Effector CD8-positive, alpha-beta T cell (primary cell): ENCODE measurements at places on chromosomes 12 and 14.

GRCh38 chr14:77864085-77864484 is 64.2 kb downstream of the ADCK1 start:
- no peak for DNase-seq

- no peak for DNase-seq
These were observed 29.3 kb downstream of the SLC7A8 start for GRCh38 chr14:23153851-23154796.

DNA sequence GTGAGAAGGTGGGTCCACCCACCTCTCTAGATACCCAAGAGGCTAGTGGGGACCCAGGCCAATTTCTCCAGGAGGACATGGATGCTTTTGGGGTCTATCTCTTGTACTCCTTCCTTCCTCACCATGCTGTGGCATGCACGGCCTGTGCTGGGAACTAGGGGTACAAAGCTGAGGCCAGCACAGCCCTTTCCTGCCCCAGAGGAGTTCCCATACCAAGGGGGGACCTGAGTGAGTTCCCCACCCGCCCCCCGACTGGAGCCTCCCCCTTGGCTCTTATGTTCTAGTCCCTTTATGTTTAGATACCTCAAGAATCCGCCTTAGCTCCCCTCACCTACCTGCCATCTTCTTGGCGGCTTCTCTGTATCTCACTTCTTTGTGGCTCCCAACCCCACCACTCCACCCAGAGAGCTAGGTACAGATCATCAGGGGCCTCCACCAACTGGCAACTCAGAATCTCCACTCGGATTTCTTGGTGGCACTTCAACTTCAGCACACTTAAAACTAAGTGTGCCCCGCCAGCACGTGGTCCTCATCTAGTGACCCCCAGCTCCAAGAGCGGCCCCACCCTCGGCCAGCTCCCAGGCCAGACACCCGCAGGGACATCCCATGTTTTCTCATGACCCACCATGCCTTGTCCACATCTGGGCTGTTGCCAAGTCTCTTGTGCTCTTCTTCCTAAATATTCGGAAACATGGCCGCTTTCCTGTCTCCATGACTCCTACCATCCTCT is 115.2 kb upstream of the RTL1 start:
- DNase-seq = no peak

DNA sequence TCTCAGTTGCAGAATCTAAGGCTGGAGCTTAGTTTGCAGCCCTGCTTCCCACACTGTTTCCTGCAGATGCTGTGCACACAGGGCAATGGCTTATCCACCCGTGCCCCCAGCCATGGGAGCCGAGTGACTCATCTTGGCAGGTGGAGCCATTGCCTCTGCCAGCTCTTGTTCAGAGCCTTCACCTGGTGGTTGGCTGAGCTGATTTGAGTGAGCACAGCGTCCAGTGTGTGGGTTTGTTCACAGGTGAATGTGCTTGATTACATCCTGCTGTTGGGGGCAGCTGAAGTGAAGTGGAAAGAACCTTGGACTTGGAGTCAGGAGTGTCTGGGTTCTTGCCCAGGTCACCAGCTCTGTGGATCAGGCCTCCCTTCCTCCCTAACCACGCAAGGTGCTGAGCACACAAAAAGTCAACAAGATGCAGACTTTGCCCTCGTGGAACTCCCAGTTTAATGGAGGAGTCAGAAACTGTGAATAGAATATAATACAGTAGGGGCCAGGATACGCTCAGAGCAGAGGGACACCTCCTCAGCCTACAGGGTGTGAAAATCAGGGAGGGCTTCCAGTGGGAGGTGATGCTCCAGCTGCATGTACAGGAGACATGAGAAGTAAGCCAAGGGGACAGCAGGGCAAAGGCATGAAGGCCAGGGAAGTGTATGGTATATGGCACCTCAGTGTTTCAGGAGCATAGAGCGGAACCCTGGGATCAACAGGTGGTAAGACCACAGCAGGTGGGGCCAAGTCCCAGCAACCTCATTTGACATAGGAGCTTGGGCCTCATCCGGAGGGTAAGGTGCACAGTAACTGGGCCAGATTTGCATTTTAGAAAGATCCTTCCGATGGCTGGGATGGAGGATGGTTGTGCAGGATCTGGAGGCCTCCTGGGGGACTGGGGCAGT is 22.8 kb downstream of the JDP2 start:
- DNase-seq = no peak

GRCh38 chr12:132056320-132056719 is 87.8 kb downstream of the DDX51 start:
- DNase-seq = no peak

DNA sequence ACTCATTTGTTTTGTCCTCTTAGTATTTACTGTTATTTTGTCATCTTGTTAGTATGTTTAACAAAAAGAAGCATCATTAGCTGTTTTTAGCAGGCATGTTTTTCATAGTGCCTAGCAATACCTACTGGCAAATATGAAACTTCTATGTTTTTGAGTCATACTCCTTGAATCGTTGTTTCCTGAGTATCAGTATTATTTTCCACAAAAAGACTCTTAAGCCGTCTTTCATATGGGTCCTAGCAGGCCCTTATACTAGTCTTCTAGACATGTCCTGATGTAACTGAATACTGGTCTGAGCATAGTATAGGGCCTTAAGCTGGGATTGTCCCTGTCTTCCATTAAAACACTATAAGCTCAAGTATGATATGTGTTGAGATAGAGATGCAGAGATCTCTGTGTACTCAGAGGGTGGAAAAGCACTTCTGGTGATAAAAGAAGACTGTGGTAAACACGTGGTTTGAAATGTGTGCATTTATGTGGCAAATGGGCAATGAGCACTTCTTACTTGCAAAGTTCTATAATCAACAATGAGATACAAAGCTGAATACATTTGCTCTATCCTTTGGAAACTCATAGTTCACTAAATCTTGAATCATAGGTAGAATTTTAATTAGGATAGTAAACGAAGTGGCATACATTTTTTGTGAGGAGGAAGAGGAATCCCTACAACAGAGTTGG is 348.8 kb downstream of the PDZRN4 start:
- DNase-seq = no peak

DNA sequence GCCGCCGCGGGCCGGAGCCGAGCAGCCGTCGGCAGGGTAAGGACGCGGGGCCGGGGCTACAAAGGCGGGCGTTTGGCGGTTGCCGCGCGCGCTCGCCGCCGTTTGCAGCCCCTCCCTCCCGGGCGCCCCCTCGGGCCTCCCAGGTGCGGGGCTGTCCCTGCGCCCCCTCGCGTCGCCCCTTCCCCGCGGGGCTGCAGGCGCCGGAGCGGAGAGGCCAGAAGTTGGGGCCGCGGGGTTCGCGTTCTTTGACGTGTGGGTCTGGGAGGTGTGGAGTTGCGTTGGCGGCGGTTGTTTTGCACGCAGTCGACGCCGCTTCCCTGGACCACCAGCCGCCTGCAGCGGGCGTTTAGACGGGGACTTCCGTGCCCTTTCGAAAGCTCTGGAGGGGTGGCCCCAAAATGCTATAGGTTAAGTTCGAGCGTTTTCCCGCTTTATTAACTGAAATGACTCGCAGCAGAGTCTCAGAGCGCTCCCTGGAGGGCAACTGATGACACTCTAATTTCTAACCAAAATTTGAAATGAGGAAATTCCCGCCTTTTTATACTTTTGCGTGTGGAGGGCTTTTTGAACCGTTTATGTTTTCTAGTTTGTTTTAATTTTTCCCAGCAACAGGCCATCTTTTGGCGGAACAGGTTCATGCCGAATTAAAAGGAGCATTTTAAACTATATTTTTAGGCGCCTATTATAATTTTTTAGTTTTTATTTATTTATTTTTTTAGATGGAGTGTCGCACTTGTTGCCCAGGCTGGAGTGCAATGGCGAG is 902 bp downstream of the TMPO start:
- peak; percentile 72 for DNase-seq

- DNase-seq = no peak
These were observed 834.7 kb downstream of the DIO2 start for GRCh38 chr14:79376557-79376956.

DNA sequence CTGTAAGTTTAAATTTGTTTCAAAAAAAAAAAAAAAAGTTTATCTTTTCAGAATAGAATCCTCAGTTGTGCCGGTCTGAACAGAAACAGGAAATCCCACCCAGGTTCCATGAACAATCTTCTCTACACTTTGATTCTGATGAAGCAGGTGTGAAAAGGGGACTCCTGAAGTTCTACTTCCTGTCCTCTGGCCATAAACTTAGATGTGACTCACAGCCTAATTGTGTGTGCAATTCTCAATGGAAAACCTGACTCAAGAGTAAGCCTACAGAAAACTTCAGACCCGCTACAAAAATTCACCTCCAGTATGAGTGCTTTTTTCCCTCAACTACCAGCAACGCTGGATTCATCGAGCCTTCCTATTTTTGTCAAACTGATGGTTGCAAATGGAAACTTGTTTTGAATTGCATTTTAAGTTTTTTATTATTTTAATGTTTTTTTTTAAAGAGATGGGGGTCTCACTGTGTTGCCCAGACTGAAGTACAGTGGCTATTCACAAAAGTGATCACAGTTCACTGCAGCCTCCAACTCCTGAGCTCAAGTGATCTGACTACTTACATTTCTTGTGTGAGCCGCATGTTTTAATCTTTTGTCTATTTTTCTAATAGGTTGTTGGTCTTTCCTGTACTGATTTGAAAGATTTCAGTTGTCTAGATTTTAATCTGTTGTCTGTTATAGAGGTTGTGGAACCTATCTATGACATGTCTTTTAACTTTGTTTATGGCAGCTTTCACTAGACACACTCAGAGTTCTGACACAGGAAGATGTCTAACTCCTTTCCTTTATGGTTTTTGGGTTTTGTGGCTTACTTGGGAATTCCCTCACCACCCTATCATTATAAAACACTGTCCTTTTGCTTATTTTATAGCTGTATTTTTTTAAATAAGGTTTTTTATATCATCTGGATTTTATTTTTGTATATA is 37.6 kb downstream of the ATG14 start:
- no peak for DNase-seq

DNA sequence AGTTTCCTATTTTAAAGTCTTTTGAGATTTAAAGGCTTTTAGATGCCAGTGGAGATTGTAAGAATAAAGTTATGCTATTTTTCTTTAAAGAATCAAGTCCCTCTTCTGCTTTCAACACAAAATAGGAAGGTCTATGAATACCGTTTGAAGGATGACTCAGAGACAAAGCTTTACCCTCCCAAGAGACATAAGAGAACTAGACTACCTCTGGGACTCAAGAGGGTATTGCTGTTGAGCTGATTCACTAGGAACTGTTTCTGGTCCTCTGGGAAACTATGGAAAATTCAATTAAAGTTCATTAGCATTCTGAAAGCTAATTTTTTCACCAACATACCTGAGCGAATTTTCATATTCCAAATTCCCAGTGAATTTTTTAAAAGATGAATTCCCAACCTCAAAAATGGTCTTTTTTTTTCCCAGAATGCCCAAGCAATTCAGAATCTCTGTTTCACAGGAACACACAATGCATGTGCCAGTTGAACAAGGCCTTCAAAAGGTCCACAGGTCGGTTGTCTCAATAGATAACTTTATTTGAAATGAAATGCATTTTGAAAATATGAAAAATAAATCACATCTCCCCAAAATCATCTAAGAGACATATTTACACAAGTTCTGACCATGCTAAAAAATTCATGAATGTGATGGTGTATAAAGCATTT is 6.5 kb downstream of the PHLDA1 start:
- no peak for DNase-seq

GRCh38 chr14:87001333-87001732 is 991.6 kb downstream of the GALC start:
- no peak for DNase-seq

GRCh38 chr12:118633071-118633470 is 256.7 kb downstream of the SUDS3 start:
- DNase-seq = no peak

GRCh38 chr12:94704452-94705306 is 54.3 kb upstream of the TMCC3 start:
- DNase-seq = no peak

DNA sequence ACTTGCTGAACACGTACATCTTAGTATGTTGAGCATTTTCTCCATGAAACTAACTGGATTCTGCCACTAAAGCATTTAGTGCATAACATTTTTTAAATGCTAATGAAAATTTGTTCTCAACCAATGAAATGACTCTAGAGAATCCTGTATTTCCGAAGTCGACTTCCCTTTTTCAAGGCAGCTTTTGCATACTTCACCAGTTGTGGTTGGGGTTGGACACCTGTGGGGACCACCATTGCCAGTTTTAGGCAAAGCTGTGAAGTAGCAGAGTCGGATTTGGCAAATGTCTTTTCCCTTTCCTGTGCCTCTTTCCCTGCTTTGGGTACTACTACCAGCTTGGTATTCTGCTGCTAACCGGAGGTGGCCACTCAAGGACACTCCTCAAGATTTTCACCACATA is 349.2 kb downstream of the BCAT1 start:
- no peak for DNase-seq

DNA sequence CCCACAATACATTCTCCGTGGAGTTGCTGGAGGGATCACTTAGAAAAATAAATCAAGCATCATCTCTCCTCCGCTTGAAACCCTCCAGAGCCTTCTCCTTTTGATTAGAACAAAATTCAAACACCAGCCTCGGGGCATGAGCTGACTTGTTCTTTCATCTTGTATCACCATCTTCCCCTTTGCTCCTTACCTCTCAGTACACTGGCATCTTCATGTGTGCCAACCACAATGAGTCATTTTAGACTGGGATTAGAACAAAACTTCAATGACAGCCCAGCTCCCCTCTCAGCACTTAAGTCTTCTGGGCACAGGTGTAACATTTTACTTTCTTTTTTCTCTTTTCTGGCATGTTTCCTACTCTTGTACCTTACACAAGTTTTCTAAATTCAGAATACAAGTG is 1159.2 kb upstream of the TMEM132C start:
- no peak for DNase-seq

DNA sequence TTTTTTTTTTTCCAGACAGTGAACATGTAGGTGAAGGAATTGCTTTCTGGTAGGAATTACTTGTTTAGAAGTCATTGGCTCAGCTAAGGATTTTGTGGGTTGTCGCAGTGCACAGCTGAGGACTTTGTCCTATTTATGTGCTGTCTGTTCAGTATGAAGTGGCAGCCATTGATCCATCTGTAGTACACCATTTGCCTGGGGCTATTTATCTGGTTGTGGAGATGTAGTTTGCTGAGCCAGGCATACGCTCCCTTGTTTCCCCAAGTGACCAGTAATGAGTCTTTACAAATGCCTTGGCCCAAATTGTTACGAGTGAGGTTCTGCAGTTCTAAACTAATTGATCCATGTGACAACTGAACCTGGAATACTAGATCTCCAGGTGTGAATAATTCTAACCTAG is 140.1 kb downstream of the NRXN3 start:
- no peak for DNase-seq

GRCh38 chr14:92563765-92564285 is 50.2 kb downstream of the RIN3 start:
- no peak for DNase-seq

DNA sequence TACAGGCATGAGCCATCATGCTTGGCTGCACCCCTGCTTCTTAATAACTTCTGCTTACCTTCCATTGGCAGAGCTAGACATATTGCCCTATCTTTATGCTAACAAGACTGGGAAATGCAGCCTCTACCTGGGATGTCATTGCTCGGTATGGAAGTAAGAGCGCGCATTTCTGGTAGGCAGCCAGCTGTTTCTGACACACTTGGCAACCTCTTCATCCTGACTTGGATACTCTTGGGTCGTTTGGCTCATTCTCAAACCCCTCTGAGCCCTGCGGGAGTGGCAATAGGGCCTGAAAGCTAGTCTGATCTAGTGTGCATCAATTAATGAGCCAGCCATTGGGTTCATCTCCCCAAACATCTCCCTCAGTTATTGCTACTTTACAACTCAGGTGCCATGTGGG is 5.4 kb upstream of the PLBD1 start:
- no peak for DNase-seq

- DNase-seq = no peak
These were observed at the start of gene FLRT2 for GRCh38 chr14:85529803-85530574. TSS of gene FLRT2 (plus strand) at chr14:85530144. CDS start at chr14:85621515, 91,371 bp downstream.

- DNase-seq = no peak
These were observed 4.9 kb downstream of the GPRC5A start for GRCh38 chr12:12896260-12896659.

GRCh38 chr12:128687851-128688250 is 135.9 kb downstream of the SLC15A4 start:
- DNase-seq = no peak
